Glomerular endothelial cell (primary cell): ENCODE measurements at places on chromosomes 2 and 18. TPM values are rescaled to one million over a fixed set of nuclear protein-coding genes. Genes with fewer than 3 reads are reported as not detected.

DNA sequence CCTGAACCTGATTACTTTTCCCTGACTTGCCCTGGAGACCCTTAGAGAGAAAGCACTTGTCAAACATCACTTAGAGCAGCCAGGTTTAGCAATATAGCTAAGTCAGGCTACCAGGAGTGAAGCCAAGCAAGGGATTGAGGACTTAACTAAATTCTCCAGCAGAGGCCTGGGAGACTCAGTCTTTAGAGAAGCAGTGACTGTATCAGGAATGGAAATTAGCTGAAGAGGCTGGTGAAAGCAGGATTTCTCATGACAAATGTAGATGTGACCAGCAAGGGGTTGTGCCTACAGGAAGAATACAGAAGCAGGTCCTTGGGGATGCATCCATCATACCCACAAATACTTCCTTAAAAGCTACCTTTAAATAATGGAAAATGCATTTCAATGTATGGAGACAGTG is 368.9 kb upstream of the MEIS1 start:
- DNase-seq: no peak

DNA sequence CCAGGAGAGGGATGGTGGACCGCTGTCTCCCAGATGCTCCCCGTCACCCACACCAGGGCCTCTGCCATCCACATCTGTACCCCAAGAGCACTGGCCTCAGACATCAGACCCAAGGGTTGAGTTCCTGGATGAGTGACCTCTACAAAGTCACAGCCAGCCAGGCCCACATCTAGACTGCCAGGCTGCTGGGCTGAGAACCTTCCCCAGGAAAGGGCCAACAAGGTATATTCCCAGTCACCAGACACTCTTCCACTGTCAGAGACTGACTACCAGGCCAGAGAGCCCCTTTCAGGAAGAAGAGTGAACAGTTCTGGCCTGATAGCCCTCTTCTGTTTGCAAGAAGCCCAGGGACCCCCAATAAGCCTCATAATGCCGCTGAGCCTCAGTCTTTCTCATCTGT is 44.3 kb downstream of the C1QL2 start:
- no peak for DNase-seq

GRCh38 chr2:20190876-20191713 is 33.8 kb downstream of the SDC1 start:
- no peak for DNase-seq

DCC gene
- 0.06 TPM in 1 of 2 replicates, not detected in the other for total RNA-seq

TRAF3IP1 gene
- total RNA-seq: 8.8 and 8.9 TPM in 2 replicates
